ENCODE measurements at places on chromosomes 5 and 9.

DNA sequence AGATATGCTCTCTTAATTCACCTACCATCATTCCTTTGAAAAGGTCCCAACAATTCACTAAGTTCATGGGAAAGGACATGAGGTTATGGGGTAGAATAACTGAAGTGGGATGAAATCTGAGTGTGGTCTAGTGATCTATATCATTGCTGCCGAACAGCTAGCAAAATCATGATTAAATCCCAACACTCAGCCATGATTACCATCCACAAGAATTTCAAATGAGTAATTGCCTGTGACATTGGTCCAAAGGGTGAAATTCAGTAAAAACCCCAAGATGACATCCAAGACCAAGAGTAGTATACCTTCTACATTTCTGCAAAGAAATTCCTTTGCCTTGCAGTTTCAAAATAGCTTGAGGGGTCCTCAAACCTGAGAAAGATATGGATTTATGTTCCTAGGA, 225.6 kb downstream of the SPOCK1 start:
- no peak for DNase-seq

- no peak for DNase-seq
Measured at GRCh38 chr5:160075073-160075472, 44.2 kb downstream of the PWWP2A start.

GRCh38 chr9:119282476-119283077, 86.7 kb downstream of the BRINP1 start:
- no peak for DNase-seq

- DNase-seq, result no peak
Measured at GRCh38 chr5:167049043-167049663, 1242.3 kb upstream of the WWC1 start.

DNA sequence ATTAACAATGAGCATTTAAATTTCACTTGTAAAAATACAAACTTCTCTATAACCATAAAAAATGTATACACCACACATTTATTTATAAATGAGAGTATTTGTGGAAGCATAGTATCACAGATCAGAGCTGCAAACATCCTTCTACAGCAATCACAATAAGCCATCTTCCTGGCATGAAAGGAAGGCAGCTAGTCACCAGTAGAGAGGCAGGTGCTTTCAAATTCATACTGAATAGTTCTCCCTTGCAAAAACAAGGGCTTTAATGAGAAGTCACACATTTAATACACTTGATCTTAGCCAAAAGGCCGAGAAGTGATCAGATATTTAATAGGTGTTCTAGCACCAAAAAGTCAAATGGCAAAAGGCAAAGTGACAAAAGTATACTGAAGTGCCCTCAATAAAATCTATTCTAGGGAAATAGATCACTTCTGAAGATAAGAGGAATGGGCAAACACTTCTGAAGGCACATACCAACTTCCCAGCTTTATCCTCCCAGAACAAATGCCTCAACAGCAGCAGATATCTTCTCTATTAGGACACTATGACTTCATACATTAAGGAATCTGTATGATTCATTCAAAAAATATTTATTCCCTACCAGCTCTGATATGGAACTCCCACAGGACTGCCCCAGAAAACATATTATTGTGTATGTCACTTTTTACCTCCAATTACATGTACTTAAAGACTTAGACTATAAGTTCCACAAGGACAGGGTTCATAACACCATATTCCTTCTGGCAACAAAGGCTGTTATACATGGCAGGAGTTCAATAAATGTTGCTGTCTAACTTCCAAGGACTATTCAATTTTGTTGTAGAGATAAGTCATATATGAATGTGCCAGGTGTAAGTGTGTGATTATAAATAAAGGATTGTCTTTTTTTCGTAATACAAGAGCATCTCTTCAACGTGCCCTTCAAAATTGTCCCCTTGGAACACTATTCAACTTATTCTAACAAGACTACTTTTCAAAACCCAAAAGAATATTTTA, 31.7 kb downstream of the MAPKAP1 start:
- no peak for DNase-seq

- DNase-seq, result no peak
Measured at GRCh38 chr5:43411495-43411894, 696 bp downstream of the CCL28 start.

GRCh38 chr5:141532726-141533125, 43.8 kb downstream of the PCDHGC5 start:
- DNase-seq, result no peak

DNA sequence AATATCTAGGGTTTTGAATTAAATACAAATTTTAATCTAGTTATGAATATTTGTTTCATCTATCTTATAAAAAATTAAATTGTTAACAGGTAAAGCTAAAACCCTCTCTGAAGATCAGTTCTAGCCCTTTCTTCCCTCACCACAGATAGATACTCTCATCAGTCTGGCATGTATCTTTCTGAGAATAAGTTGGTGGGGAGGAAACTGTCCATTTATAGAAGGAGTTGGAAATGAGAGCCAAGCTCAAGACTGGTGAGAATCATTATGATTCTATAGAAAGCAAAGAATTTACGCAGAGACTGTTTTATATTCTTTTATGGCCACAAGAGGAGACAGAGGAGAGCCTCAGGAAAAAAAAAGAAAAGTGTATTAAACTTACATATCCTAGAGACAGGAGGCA, 59.0 kb downstream of the STARD4 start:
- DNase-seq, result no peak

GRCh38 chr9:16291921-16292320, 578.5 kb downstream of the BNC2 start:
- no peak for DNase-seq

DNA sequence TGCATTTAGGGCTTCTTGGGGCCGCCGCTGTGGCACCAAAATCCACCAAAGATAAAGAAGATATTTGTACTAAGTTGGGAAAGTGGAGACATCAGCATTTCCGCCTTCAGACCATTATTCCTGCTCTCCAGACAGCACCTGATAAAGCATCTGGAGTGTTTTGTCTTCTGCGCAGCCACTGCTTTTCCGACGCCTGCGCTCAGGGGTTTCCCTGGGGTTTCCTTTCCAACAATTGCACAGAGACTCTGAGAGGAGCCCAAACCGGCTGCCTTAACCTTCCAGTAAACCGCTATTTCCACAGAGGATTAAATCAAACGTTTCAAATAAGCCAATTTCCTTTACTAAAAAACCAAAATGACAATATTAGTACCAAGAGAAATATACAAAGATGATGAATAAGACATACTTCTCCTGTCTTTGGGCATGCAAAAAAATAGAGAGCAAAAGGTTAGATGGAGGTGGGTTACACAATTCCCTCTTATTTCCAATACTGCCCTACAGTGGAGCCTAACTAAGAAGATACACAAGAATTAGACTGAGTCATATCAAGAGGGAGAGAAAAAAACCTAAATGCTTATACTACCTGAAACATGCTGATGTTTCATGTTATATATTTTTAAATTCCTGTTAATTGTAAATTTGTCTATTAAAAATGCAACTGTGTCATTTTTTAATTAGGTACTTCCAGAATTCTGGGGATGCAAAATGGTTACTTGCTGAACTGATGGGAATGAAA, 98.4 kb downstream of the MAPKAP1 start:
- DNase-seq, result no peak

- no peak for DNase-seq
Measured at GRCh38 chr5:36654564-36654963, 48.2 kb downstream of the SLC1A3 start.

DNA sequence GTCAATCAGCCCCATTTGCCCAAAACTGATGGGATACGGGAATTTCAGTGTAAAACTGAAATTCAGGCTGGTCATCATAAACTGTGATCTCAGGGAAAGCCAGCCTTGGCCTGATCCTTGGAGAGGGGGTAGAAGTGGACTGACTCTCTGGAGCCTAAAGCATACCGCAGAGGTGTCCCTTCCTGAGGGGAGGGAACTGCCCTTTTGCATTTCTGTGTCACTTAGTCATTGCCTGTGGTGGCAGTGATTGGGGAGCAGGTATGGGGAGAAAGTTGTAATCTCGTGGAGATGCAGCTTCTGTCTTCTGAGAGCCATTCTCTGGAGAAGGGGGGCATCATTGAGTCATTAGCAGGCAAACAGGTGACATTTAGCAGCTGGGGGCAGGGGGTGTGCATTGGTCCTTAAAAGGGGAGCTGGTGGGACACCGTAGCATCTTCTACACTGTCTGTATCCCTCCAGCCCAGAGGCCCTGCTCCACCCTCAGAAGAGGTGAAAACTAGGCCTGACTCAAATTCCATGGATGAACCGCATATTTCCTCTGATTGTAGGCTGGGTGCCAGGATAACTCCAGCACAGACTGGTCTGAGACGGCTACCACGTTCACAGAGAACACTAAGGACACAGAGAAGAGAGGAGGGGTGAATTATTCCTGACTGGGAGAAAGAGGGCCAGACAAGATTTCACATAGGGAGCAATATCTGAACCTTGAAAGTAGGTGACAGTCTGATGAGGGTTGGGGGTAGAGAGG, 143.3 kb downstream of the SEC61B start:
- DNase-seq, result no peak

DNA sequence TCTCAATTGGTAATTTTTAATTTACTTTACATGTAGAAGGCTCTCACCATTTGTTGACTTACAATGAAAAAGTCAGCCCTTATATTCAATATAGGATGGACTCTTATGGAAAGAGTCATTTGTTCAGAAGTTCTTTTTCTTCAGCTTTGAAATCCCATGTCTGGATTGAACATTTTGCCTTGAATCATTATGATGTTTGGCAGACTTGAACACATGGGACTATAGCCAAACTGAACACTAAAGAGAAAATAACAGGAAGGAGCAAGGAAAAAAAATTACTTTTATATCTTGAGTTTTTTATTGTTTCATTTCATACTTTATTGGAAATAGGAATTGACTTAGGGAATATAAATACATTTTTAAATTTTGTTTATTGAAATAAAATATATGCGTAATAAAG, 1503.0 kb downstream of the EFNA5 start:
- no peak for DNase-seq

Data from NK-92 treated with Interleukin-12 subunit alpha and Interleukin-12 subunit beta, amount 100 ng/mL, for 24 hours (cell line).